ENCODE measurements at places on chromosomes 3 and 15.
A peak's percentile ranks its signal among the peaks of the same experiment; 100 is the strongest.

GRCh38 chr15:64713592-64713991 lies 61.8 kb downstream of the RBPMS2 start:
- no peak for DNase-seq

DNA sequence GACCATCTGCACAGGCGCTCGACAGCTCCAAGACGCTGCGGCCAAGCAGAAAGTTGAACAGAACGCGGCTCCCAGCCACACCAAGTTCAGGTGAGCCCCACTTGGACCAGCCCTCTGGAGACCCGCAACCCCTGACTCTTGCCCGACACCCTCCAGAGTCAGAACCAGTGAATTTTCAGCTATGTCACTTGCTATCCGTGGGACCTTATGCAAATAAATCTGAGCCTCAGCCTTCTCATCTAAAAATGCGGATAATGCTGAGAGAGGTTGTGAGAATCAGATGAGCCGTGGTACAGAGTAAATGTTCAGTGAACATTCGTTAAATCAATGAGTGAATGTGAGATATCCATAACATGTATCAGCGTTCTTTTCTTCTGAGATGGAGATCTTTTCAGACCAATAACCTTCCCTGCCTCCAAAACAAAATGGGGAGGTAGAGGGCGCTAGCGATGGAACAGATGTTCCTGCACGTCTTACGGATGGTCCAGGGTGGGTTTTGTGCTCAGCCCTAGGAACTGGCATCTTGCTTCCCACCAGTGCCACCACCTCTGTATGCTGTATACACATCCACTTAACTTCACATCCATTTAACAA lies 524 bp downstream of the MRPS11 start:
- no peak for DNase-seq

GRCh38 chr15:62344806-62345539 lies 179.9 kb upstream of the C2CD4B start:
- peak; percentile 57 for DNase-seq

DNA sequence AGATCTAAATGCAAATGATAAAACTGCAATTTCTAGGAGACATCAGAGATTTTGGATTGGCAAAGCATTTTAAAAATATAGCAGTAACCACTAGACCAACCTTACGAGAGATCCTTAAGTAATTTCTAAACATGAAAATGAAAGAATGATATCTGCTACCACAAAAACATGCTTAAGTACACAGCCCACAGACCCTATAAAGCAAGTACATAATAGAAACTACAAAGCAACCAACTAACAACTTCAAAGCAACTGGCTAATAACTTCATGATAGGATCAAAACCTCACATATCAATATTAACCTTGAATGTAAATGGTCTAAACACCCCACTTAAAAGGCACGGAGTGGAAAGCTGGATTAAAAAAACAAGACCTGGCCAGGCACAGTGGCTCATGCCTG lies 209.9 kb upstream of the SOX14 start:
- DNase-seq = no peak

DNA sequence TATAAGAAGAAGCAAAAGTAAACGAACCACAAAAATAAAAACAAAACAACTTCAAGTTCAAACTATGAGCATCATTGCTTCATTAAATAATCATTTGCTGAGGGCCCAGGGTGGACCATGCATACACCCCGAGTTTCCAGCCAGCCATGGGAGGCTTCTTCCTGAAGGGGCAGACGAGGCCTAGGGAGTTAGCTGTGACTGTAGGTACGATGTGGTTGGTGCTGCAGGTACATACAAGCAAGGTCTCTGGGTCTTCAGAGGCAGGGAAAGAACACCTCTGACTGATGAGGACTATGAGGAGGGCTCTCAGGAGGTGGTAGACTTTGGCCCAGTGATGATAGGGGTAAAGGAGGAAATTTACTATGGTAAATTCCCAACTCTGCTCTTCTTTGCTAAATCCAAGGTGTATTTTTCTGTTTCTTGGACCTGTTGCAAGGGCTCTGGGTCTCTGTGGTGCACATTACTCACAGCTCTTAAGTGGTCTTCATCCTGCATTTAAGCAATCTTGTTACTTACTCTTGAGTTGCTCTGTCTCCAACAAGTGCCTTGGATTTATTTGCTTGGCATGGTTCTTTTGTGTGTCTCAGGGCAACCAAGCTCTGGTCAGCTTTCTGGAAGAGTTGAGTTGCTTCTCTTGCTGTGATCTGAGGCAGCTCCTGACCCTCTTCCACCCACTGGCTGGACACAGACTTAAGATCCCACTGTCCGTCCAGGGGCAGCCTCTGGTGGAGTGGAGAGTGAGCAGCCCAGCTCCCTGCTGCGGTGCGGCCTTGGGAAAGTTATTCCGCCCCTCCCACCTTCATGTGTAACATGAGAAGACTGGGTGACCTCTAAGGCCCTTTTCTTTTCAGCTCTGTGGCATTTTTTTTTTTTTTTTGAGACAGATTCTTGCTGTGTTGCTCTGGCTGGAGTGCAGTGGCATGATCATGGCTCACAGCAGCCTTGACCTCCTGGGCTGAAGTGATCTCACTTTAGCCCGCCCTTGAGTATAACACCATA lies 56.1 kb upstream of the KIF23 start:
- DNase-seq = no peak

- no peak for DNase-seq
Measured at GRCh38 chr3:58567251-58567515, 10.0 kb downstream of the FAM107A start.

DNA sequence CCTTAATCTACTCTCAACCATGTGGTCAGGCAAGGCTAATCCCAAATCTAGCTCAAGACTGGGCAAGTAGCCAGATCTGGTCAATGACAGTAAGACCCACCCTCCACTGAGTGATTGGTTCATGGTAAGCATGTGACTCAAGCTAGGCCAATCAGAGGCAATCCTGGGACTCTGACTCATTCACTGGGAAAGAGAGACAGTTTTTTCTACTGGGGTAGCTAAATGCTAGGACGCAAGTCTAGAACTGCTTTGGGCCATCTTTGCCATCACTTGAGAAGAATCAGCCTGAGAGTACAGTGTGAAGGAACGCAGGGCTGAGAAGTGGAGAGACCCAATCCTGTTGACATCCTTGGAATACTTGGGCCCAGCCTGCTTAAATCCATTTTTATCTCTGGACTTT lies 9.4 kb upstream of the RAD18 start:
- DNase-seq = no peak

DNA sequence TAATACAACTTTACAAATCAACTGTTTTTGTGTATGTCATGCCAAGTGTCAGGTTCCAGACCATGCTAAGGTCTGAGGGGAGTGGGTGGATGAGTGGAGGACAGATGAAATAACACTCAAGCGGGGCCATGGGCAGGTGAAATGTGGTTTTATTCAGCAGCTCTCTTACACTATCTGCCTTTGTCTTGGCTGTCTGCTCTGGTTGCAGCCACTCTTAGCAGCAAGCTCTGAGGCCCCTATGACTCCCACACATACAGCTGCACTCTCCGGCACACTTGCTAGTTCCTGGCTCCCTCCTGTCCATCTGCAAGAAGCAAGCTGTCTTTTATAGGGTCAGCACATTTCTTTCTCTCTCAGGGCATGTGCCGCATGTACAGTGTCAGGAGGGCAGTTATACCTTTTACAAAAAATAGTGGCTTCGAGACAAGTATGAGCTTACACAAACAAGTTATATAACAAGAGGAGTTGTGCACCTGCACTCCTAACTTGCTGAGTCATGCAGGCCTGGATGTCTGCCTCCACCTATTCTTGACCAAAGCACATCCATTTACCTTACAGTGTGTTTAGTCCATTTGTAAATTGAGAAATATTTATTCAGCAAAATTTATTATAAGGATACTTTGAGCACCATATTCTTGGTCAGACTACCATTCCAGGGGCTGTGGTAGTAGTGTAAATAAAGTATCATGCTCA lies 683.7 kb upstream of the CBLB start:
- no peak for DNase-seq

DNA sequence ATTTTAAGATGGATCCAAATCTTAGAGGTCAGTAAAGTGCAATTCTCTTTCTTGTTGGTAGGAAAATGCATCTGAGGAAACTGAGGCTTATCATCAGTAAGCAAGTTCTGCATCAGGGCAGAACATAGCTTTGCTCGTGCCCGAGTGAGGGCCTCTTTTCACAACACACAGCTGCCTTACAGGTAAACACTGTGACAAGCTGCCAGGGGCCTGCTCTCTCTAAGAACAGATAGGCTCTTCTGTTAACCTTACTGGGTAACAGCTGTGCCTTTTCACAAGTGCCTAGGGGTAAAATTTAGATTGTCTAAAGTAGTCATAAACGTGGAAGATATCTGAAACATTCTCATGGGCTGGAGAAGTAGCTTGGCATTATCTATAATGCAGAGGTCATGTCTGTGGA lies 118.1 kb downstream of the C3orf38 start:
- no peak for DNase-seq

DNA sequence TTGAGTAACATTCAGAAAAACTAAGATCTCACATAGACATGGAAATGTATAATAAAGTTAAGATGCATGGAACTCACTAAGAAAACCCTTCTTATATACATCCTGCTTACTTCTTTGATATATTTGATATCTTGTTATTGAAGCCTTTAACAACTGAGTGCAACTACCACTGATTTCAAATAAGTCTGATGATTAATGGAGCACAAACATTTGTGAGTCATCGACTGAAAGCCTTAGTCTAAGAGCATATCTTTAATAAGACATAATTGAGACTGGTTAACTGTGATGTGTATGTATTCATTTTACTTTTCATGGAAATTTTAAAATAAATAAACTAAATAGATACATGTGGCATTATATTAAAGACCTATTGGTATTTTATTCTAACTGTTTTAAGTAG lies 740.5 kb downstream of the EPHA3 start:
- no peak for DNase-seq

DNA sequence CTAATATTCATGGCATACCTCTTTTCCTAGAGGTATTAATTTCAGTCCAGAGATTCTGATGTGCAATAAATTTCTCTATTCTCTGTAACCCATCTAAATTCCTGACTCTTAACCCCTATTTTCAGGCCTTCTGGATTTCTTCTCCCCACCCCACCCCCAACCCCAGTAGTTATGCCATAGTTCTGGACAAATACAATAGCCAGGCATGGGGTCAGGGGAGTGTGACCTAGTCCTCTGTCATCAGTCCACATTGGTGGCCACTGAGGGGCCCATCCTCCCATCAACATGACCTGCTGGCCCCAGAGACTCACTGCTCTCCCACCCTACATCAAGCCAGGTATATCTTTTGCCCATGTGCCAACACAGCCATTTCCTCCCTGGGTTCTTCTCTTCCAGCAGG lies 3.8 kb upstream of the LIPC start:
- DNase-seq = no peak

GRCh38 chr15:47523681-47524475 lies 193.4 kb upstream of the SEMA6D start:
- DNase-seq = no peak

DNA sequence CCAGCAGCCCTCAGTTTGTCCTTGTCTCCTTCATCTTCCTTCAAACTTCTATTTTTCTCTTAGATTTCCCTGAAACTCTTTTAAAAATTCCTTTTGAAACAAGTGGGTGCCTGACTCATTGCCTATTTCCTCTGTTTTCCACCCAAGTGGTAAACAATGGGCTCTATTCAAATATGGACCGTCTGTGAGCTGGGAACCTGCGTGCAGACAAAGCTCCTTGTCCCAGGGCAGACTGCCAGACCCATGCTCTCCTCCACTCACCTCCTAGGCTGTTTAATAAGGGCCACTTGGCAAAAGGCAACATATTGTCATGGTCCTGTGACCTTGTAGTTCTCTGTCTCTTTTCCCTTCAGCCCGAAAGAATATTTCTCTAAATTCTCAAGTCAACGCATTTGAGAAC lies 332.7 kb upstream of the THBS1 start:
- DNase-seq = no peak

- no peak for DNase-seq
Measured at GRCh38 chr3:106452096-106452495, 583.3 kb upstream of the CBLB start.

GRCh38 chr3:178443634-178444033 lies 92.6 kb upstream of the KCNMB2 start:
- DNase-seq = no peak

GRCh38 chr3:179151474-179151873 lies 3.3 kb downstream of the PIK3CA start:
- DNase-seq = no peak

DNA sequence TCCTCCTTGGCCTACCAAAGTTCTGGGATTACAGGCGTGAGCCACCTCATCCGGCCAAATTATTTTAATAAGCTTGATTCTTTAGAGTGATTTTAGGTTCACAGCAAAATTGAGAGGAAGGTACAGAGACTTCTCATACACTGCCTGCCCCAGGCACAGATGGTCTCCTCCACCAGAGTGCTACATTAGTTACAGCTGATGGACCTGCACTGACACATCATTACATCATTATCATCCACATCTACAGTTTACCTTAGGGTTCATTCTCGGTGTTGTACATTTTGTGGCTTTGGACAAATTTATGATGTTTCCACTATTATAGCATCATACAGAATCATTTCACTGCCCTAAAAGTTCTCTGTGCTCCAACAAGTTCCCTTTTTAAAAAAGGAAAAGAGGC lies 4.4 kb upstream of the VPS8 start:
- DNase-seq = no peak

DNA sequence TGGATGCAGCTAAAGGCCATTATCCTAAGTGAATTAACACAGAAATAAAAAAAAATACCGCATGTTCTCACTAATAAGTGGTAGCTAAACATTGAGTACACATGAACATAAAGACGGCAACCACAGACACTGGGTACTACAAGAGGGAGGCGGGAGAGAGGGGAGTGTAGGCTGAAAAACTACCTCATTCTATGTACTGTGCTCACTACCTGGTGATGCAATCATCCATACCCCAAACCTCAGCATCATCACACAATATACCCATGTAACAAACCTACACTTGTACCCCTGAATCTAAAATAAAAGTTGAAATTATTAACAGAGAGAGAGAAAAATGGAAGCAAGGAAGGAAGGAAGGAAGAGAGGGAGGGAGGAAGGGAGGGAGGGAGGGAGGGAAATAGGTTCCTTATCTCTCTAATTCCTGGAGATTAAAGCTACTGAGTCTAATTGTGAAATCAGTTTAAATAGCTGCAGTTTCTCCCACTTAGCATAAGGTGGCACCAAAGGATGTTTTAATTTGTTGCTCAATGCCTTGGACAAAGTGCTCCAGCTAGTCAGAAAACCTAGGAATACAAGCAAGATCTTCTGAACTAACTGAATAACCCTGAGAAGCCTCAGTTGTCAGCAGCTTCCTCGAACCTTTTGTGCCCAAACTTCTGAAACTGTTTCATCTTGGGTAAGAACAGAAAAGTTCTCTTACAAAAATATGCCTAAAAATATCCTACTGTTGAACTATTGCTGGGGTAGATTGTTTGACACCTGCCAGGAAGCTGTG lies 79.4 kb upstream of the ATP11B start:
- DNase-seq = peak; percentile 29

DNA sequence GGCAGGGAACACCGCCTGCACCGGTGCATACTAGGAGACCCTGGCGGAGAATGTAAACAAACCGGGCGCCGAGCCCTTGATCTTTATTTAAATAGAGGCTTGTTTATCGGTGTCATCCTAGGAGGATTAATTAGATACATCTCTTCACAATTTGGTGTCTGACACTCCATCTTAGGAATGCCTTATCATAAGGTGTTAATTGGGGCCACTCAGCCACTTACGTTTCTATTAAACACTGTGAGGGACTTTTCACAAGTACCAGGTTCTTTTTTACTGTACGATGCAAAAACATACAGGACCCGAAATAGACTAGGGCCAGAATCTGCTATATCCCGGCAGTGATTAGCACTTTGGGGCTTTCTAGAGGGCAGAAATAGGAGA lies 8.0 kb downstream of the EOMES start:
- no peak for DNase-seq
